ENCODE measurements at places on chromosomes 1 and 21.

DNA sequence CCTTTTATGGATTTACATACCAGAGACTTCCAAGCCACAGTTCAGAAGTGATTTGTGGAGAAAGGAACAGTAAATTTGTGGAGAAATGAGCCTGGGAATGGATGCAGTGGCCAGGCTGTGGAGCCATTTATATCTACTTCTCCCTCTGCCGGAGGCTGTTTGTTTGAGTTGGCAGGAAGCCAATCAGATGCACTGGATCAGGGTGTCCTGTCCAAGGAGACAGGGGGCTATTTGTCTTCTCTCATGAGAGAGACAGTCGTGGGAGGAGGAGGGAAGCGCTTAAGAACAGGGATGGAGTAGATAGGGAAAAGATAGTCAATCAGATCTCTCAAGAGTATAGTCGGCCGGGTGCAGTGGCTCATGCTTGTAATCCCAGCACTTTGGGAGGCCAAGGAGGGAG is 2.8 kb upstream of the HAPLN2 start:
- DNase-seq: no peak

GRCh38 chr1:24409535-24409934 is 4.0 kb downstream of the STPG1 start:
- DNase-seq: no peak

GRCh38 chr1:209484429-209484828 is 99.1 kb upstream of the CAMK1G start:
- no peak for DNase-seq

DNA sequence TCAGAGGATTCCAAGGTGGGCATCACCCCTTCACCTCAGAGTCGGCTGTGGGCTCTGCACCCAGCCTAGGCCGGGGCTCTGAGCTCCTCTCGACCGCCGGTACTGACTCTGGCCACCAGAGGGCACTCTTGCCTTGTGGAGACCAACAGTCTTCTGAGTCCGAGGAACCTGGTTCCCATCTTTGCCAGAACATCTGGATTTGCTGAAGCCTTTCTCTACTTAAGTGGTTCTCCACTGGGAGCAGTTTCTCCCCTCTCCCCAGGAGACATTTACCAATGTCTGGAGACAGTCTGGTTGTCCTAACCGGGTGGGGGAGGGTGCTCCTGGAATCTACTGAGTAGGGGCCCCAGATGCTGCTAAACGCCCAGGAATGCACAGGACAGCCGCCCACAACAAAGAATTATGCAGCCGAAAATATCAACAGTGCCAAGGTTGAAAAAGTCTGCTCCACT is 9.4 kb downstream of the ETV3L start:
- DNase-seq: peak; percentile 48
